Neural crest cell (in vitro differentiated cells): ENCODE measurements at places on chromosomes 2 and 18. TPM values are rescaled to one million over a fixed set of nuclear protein-coding genes. Genes with fewer than 3 reads are reported as not detected.

DNA sequence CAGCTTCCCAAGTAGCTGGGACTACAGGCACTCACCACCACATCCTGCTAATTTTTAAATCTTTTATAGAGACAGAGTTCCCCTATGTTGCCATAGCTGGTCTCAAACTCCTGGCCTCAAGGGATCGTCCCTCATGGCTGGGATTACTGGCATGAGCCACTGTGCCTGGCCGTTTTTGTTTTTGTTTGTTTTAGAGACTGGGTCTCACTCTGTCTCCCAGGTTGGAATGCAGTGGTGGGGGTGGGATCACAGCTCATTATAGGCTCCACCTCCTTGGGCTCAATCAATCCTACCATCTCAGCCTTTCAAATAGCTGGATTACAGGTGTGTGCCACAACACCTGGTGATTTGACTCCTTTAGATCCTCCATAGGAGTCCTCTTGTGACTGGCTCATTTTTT lies 19.5 kb upstream of the ZDBF2 start:
- DNase-seq = no peak

GRCh38 chr2:217792626-217793527 lies 209.9 kb downstream of the TNS1 start:
- DNase-seq = no peak

DNA sequence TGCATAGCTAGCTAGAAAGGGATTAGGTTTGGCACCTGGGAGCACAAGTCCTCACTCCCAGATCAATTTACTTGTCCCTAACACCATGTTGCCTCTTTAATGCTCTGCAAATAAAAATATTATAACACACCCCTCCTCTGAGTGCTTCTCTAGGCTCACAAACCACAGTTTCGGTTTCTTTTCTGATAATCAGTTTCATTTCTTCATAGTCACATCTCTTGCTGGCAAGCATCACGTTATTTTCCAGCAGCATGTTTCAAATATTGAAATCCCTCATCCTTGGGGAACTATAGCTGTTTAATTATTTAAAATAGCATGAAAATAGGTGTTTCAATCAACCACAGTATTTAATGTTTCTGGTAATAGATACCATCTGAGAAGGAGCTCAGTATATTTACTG lies 13.9 kb upstream of the SMCHD1 start:
- no peak for DNase-seq

C1QL2 gene
- 0.14 TPM in 1 of 2 replicates, not detected in the other for total RNA-seq

BOLA3 gene
- total RNA-seq = 29.3 and 36.9 TPM in 2 replicates
